NCI-H510A treated with DMSO at 0.1 percent for 48 hours (cell line): ENCODE measurements at places on chromosomes 2 and 18.

DNA sequence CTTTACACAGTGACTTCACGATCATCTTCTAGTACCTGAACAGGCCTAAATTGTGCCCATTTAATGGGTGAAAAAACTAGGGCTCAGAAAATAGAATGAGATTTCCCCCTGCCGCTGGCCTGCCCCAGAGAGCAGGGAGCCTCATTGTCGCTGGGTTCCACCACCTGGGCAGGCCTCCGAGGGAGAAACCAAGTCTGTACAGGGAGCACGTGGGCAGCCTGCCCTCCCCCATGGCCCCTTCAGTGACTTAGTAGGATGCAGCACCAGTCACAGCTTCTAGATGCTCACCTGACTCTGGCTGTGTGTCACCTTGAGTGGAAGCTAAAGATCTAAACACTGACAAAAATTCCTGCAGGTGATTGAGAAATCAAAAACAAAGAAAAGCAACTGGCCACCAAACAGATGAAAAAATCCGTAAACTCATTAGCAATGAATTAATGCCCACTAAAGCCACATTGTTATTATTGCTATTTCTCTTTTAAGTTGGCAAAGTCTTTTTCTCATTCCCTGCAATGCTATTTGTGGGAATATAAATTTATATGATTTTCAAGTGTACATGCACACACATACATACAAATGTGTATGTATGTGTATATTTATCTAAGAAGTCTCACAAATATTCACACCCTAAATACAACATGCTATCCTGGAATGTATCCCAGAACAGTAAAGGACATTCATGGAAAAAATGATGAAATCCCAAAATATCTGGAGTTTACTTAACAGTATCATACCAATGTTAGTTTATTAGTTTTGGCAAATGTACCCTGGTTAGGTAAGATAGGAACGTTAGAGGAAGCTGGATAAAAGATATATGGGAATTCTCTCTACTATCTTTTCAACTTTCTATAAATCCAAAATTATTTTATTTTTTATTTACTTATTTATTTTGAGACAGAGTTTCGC, 18.7 kb upstream of the ASPRV1 start:
- DNase-seq: no peak

DNA sequence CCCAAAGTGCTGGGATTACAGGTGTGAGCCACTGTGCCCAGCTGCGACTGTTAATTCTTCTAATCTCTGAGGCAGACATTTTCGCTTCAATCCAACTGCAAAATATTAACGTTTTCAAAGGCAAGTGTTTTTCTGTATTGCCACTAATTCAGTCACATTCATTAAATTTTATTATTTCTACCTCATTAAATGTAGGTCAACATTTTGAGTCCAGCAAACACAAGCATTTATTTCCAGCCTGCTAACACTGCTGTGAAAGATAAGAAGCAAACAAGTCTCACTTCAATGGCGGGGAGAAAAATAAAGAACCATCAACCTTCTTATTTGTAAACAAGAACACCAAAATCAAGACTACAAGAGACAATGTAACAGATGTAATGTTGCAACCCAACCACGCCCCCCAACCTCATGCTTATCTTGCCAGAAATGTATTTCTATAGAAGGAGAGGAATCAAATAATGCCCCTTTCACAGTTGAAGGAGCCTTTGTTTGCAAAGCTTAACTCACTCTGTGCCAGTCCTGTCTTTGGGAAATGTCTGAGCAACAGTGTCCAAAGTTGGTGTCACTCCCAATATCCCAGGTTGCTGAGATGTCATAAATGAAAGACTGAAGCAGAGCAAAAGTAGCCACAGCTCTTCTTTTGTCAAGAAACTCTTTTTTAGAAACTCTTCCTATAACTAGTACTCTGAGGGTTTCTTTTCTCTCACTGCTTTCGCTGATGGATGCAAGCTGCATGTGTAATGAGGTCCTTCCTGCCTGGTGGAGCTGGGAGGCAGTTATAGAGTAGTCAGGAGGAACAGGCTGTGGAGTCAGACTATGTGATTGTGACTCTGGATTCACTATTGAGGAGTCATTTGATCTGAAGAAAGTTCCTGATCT, 8.6 kb downstream of the DOCK10 start:
- no peak for DNase-seq

- no peak for DNase-seq
Observed at GRCh38 chr2:20673686-20674308, 6.9 kb downstream of the GDF7 start.

GRCh38 chr2:144501627-144502026, 18.3 kb downstream of the ZEB2 start:
- DNase-seq: no peak

GRCh38 chr2:16713011-16713423, 47.4 kb upstream of the CYRIA start:
- DNase-seq: no peak

- DNase-seq: no peak
Observed at GRCh38 chr2:202373490-202373889, 2.6 kb upstream of the BMPR2 start.

DNA sequence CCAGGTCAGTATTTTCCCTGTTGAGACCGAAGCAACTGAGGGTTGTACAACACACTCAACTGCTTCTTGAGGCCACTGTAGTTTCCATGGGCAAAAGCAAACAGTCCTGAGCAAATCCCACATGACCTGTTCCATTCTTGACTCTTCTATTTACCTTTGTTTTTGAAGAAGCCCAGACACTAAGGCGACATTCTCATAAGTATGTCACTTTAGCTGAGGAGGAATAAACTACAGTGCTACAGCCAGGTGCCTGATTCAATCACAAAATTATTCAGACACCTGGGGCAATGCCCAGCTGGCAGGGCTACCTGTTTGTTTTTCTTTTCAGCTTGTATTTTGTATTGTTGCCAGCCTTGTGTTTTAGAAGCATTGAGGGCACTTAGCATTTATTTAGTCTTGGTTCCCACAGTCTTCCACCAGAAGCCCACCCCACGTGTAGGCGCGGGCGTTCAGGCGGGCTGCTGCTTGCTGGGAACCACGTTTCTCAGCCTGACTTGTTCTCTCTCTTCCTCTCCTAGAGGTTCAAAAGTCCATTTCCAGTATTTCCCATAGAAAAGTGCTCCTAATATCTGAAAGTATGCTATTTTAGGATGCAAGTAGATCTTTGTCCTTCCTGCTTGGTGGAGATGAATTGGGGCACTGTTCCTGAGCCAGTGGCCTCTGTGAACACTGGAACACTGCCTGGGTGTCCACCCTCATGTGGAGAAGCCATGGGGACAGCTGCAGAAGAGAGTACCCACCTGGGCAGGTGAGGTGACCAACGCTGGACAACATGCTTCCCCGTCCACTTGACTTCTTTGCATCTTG, 99.0 kb upstream of the COPS8 start:
- DNase-seq: peak; percentile 56

DNA sequence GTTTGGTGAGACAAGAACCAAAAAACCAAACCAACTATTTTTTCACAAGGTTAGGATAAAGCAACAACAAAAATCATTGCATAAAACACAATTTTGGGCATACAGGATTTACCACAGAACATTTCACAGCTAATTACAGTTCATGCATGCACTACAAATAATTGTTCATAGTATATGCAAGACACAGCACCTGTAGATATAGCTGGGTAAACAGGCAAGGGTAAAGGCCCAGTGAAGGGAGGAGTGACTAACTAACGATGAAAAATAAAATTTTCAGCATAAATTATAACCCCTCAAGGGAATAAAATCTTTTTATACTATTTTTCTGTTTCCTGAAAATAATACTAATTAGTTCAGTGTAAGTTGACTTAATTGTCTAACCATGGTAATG, 73.3 kb upstream of the CCDC141 start:
- DNase-seq: no peak

- DNase-seq: no peak
Observed at GRCh38 chr2:71880846-71881610, 266.6 kb downstream of the CYP26B1 start.

DNA sequence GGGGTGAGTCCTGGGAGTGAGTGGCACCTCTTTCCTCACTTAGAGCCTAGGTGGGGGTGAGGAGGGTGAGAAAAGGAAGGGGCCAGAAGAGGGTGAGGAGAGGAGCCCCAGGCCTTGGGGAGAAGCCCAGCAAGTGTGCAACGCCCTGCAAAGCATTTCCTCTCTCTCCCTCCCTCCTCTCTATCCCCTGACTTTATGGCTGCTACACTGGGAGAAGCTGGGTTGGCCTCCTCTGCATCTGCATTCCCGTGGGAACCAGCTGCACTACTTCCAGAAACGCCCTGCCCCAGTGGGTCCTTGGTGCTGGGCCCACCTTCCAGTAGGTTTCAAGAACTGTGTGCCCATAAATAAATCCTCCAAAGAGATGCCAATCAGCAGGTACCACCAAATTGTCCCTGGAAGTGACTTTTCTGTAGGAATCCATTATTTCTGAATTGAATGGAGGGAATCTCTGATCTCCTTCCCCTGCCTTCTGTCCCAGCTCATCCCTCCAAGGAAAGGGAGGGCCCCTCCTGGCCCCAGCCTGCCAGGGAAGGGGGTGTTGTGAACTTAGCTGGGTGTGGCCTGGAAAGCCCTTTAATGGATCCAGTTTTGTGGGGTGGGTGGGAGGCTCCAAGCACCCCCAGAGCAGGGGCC, 95.7 kb upstream of the BOD1L2 start:
- DNase-seq: no peak

- peak; percentile 31 for DNase-seq
Observed at GRCh38 chr18:37252854-37253393, 312.7 kb downstream of the CELF4 start.

DNA sequence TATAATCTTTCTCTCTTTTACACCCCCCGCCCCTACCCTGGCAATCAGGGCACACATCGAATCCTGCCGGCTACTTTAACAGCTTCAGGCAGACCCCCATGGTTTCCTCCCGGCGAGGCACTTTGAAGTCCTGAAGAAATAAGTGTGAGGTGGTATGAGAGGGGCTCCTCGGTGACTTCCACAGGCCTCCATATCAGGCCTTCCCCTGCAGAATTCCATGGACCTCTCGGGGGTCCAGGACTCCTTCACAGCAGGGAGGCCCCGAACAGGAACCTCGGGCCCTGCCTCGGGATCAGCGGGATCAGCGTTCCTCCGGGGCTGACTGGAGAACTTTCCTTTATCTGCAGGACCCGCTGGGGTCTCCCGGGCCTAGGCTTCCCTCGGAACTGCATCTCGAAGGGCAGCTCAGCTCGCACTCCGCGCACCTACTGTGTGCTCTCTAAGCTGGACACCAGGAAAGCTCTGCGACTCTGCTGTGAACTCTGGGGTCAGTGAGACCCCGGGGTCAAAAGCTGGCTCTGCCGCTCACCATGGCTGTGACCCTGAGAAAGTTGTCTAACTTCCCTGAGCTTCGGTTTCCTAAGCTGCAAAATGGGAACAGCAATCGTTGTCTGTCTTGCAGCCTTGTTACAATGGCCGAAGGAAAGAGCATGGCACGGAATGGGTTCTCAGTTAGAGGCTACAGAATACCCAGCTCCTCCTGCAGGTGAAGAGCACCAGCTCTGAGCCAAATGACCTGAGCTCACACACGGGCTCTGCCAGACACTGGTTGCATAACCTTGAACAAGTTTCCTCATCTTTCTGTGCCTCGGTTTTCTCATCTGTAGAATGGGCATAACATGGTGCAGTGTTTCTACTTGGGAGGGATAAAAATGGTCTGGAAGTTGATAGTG, 97.4 kb upstream of the ID2 start:
- DNase-seq: no peak

GRCh38 chr2:134504586-134505336, 214.0 kb downstream of the TMEM163 start:
- DNase-seq: no peak
